Stimulated activated CD4-positive, alpha-beta T cell treated with anti-CD3 and anti-CD28 coated beads, Interleukin-2, amount 100 ng/mL, for 48 hours (primary cell): ENCODE measurements at places on chromosomes 16 and 17.

DNA sequence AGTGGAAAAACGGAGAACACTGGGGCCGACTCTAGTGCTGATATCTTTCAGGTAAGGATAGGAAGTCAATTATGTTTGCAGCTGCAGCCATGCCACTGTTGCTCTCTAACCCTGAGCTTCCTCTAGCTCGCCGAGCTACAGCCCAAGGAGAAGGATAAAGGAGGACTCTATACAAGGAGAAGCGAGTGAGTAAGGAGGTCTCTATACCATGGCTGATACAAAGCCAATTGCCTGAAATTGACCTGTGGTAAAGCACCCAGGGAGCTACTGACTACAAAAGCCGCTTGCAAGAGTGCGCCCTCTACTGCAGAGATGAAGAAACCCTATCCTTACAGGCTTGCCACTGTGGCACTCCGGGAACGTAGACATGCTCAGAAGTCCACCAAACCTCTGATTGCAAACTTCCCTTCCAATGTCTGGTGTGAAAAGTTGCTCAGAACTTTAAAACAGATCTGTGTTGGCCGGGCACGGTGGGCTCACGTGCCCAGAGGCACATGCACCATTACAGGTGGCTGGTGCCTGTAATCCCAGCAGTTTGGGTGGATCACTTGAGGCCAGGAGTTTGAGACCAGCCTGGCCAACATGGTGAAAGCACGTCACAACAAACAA lies 10.8 kb upstream of the SLC46A1 start:
- DNase-seq, result peak; percentile 44

DNA sequence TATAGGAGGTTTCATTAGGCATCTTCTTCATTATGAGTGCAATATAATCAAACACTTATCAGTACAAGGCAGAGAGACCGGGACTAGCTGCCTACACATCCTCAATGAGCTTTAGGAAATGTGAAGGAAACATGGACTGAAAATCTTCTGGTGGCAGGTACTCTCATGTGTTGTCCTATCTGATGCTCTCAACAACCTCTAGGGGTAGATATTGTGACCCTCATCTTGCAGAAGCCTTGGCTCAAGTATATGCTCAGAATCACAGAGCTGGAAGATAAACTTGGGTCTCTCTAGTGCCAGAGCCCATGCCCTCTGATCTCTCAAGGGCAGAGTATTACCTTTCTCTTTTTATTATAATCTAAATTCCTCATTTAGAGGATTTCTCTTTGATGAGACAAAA lies 181.6 kb upstream of the C17orf78 start:
- DNase-seq, result no peak

- DNase-seq, result no peak
These were observed 6.3 kb downstream of the CCL11 start for GRCh38 chr17:34291721-34292348.

DNA sequence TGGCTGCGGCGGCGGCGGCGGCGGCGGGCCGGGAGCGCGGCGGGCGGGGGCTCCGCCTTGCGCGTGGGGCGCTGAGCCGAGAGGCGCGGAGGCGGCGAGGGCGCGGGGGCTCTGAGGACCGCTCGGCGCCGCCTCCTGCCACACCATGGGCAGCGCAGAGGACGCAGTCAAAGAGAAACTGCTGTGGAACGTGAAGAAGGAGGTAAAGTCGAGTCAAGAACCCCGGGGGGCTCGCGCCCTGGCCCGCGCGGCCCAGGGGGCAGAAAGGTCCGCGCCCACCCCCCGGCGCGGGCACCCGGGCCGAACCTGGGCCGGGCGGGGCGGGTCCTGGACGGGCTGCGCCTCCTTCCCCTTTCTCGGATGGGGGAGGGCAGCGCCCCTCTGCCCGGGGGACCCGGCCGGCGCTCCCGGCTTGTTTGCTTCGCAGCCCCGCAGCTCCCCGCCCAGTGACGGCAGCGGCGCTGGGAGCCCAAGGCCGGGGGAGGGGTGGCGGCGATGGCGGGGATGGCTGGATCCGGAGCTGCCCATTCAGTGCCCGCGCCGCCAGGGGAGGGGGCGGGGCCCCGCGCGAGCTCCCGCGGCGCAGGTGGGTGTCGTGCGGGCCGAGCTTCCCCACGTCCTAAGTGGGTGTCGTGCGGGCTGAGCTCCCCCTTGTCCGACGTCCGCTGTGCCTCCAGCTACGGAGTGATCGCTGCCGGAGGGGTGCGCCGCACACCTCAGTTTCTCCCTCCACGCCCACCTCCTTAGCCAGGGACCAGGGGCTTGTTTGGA lies 428 bp downstream of the SGSM2 start:
- peak; percentile 45 for DNase-seq

DNA sequence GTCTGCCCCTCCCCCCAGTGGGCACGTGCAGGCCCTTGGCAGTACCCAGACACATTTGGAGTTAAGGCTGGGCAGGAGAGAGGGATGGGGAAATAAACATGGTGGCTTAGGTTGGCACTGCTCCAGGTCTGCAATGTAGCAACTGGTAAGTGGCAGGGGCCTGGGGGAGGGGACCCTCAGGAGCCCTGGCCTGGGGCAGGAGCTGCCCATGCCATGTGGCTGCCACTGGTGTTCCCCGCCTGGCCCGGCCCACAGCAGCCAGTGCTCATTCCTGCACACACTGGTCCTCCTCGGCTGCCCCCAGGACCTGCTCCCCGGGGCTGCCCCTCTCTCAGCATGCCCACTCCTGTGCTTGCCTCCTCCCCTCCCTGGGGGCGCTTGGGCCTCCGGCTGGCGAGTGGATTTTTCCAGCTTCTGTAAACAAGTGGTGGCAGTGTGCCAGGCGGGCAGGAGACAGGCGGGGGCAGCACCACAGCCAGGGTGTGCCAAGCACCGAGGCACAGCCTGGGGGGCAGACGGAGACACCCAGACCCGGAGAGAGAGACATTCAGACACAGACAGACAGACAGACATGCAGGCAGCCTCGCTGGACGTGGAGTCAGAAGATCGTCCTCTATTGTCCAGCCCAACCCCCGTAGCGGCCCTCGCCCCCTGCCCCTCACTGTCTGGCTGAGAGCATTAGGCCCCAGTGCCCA lies 9.4 kb downstream of the THRA start:
- no peak for DNase-seq

DNA sequence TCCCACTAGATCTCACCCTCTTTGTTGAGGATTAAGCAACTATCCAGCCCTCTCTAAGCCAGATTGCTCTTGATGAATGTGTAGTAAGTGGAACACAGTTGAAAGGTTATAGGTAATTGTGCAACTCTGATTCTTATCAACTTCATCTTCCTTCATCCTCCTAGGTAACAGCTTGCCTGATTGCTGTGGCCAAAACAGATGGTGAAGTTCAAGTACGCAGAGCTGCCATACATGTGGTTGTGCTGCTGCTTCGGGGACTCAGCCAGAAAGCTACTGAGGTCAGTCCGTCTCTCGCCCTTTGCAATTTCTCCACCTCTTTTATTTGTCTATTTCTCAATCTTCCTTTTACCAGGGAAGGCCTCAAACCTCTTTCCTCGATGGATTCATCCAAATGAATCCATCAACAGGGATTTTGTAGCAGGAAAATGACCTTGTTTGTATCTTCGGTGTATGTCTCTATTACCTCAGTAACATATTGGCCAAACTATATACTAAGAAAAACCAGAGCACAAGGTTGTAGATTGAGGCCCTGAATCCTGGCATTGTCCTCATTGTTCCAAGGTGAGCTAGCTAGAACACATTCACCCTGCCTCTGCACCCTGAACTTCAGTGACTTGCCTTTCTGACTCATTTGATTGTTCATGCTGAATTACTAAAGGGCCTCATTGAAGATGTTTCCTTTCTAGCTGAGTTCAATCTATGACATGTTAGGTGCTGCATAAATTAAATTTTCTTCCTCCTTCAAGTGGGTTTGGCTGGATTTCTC lies 65.1 kb upstream of the HAS3 start:
- DNase-seq, result no peak

DNA sequence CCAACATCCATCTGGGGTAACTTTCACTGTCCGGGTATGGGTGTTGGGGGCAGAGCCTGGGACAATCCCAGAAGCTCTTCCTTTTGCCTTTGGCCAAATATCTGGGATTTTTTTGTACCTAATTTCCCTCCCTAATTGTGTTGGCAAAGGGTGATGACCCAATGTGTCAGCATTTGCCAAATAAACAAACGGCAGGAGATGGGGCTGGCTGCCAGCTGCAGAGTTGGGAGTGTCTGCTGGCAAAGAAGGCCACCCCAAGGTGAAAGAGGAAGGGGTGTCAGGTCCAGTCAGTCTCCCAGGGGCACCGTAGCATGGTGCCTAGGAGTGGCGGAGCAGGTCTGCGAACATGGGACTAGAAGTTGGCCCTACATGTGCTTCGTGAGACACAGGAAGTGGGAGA lies 73.0 kb downstream of the SLC6A2 start:
- no peak for DNase-seq

DNA sequence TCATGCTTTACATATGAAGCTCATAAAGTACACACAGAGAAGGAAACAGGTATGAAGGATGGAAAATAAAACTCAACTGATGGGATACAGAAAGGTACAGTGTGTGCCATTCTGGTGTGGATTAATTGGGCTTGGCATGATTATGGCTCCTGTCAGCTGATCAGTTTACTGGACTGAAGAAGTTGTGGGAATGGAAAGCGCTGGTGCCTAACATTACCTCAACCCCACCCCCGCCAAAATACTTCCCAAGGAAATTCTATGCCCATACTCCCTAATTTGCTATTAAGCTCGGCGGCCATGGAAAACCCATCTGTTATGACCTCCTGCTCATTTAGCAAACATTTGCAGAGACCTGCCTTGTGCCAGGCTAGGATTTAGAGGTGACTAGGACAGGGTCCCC lies 16.6 kb upstream of the PMFBP1 start:
- no peak for DNase-seq

- no peak for DNase-seq
These were observed 249.6 kb upstream of the TNRC6C start for GRCh38 chr17:77708936-77709335.

DNA sequence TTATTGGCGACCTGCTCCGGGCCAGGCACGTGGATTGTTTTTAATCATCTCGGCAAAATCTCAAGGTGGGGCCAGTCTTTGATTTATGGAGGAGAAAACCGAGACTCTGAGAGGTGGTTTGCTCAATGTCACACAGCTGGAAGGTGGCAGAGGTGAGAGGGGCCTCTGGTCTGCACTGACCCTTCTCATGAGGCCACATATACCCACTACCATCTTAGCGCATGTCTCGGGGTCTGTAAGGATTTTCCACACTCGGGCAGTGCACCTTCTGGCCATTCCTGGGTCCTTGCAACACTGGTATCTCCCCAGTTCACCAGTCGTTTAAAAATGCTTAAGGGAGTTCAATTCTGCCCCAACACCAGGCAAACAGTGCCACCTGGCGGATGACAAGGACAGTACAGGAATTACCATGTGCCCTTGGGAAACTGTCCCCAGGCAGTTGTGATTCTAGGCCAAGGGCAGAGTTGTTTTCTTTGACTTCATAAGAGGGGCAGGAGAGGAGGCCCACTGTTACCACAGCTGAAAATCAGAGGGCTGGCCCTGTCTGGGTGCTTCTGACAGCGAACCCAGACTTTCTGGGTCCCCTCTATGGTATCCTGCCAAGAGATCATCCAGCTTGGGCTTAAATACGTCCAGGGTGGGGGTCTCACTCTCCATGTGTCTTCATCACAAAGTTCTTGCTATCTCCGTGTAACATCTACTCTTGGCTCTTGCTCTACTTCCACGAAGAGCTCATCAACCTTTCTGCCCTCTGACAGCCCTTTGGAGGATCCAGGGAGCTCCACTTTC lies 39.4 kb upstream of the RAI1 start:
- peak; percentile 86 for DNase-seq

- no peak for DNase-seq
These were observed 25.2 kb upstream of the CAPN15 start for GRCh38 chr16:502179-502943.

GRCh38 chr17:6775871-6776405 lies at the start of gene FBXO39:
TSS of gene FBXO39 (plus strand) at chr17:6776215. CDS start at chr17:6779869, 3,654 bp downstream.
- no peak for DNase-seq

- DNase-seq, result no peak
These were observed 21.9 kb downstream of the GLYR1 start for GRCh38 chr16:4825196-4825595.

DNA sequence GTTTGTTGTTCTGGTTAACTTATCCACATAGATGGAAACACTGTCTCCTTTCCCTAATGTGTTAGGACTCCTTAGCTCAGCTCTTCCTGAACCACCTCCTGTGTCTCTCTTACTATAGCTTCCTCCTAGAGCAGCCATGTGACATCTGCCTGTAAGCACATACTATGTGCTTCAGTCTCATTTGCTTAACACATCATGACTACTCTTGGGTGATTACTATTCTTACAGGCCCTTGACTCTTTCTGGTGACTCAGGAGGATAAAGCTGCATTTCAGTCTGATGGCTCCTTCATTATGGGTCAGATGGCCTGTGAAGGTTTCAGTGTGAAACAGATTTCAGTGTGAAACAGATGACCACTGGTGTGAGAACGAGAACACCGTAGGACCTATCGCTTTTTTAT lies 320 bp upstream of the KRTAP4-2 start:
- DNase-seq, result no peak

- DNase-seq, result no peak
These were observed at the start of gene EPN3 for GRCh38 chr17:50532452-50533024. TSS of gene EPN3 (plus strand) at chr17:50532735. CDS start at chr17:50536557, 3,822 bp downstream.

- DNase-seq, result no peak
These were observed 19.4 kb downstream of the UTS2R start for GRCh38 chr17:82390860-82391435.

- DNase-seq, result no peak
These were observed 39.2 kb upstream of the FAM20A start for GRCh38 chr17:68640242-68640989.

DNA sequence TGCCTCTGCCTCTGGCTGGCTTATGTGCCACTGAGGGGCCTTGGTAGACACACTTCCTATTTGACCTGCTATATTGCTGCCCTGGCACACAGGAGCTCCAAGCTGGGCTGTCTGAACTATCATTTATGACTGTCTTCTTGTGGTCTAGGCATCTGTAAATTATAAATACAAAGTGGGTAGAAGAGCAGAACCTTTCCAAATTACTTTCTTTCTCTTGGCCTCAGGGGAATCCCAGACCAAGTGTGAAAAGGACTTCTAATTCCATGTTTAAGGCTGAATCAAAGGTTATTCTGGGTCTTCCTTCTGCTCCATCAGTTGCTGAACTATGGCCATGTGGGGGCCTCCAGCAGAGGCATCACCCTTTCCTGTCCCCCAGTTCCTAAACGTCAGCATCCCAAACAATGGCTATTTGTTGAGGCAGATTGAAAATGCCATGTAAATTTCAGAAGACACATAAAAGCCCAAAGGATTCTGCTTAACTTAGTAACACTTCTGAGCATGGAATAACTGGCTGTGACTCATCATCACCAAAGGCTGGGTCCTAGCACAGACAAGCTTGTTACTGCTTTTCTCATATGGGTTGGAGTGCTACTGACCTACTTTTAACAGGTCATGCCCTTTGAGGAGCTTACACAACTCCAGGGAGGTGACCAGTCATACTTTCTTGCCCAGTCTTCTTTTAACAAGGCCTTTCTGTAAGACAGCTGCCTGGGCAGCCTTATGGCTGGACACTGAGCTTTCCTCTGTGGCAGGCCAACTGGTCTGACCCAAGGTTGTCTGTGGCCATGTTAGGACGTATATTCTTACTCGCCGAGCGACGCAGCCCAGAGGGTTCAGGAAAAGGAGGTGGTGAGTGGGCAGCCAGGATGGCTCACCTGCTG lies 154.8 kb downstream of the VPS53 start:
- DNase-seq, result no peak
